ENCODE measurements at places on chromosomes 7 and 10. TPM values are rescaled to one million over a fixed set of nuclear protein-coding genes. Genes with fewer than 3 reads are reported as not detected.

GRCh38 chr7:96997512-96998032, 7.8 kb upstream of the DLX6 start:
- DNase-seq: no peak
- no peak overlapping the region for H3K27ac ChIP-seq
- H3K4me1 ChIP-seq: no peaks in the 10 kb centered on the region
- no peaks in the 10 kb centered on the region for H3K36me3 ChIP-seq
- peaks cover 36% of the 10 kb centered on the region for H3K27me3 ChIP-seq

The ANKRD61 gene
- 0.47 TPM for total RNA-seq

The UCN3 gene
- not detected for total RNA-seq

DNA sequence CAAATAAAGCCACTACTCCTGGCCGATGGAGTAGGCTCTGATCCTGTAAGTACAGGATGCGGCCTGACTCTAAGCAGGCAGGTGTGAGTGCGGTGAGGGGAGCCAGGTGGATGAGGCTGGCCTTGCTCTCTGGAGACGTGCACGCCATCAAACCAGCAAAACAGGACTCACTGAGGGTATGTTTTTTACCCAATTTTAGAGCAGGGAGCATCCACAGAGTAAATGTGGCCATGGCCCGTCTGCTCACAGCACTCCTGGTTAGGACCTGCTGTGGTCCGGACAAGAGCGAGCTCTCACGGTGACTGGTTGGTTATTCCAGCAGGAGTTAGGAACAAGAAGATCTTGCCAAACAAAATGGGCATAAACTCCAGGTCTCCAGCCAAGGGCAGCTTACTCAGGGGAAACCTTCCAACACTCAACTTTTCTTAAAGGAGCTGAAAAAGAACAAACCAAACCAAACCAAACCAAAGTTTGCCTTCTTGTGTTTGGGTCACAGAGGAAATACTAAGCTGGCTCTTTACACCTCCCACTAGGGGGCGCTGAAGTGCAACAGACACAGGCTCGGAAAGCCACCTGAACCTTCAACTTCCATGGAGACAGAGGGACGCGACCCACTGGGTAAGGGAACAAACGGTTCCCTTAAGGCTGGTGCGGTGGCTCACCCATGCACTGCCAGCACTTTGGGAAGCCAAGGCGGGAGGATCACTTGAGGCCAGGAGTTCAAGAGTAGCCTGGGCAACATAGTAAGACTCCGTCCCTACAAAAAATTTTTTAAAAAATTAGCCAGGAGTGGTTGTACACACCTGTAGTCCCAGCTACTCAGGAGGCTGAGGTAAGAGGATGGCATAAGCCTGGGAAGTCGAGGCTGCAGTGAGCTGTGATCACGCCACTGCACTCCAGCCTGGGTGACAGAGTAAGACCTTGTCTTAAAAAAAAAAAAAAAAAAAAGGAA, 122.4 kb downstream of the CLEC2L start:
- H3K4me1 ChIP-seq: peaks cover 8% of the 10 kb centered on the region
- no peaks in the 10 kb centered on the region for H3K27me3 ChIP-seq
- H3K36me3 ChIP-seq: peaks cover 5% of the 10 kb centered on the region
- H3K4me3 ChIP-seq: no peak overlapping the region
- peak; percentile 89 for DNase-seq
- H3K27ac ChIP-seq: no peak overlapping the region

DNA sequence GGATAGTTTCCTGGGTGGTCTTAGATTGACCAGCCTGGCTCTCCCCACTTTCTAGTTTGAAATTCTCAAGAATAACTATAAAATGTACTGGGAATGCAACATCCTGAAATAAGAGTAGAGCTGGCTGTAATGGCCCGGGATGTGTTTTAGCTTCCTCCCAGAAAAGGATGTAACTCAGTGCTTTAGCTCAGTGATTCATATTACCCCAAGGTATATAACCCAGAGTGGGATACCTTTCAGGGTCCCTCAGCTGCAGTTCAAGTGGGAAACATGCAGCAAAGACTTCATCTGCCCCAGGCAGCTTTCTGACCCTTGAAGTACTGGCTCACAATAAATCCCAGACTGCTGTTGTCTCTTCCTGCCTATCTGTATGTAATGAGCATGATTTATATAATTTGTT, 666.7 kb upstream of the KCND2 start:
- H3K4me1 ChIP-seq: peaks cover 3% of the 10 kb centered on the region
- H3K27ac ChIP-seq: no peak overlapping the region
- H3K27me3 ChIP-seq: no peaks in the 10 kb centered on the region

DNA sequence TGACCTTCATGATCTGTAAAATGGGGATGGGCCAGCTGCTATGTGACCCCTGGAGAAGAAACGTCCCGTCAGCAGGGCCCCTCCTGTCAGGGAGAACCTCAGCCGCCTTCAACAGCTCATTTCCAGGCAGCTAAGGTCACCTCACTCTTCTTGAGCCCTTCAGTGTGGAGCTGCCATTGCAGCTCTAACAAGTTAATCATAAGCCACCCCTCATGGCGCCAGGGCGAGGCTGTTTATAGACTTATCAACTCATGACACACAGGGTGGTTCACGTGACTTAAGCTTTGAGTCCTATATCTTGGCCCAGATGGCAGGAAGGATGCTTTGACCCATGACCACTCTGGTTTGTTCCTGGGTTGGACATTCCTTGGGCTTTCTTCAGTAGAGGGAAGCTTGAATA, 315.1 kb downstream of the TNS3 start:
- peaks cover 13% of the 10 kb centered on the region for H3K4me1 ChIP-seq
- peak overlapping the region; percentile 65 for H3K27ac ChIP-seq
- peak; percentile 61 for DNase-seq
- peak overlapping the region; percentile 4 for H3K4me3 ChIP-seq
- H3K27me3 ChIP-seq: no peaks in the 10 kb centered on the region

GRCh38 chr10:77428691-77429395, 208.8 kb downstream of the KCNMA1 start:
- peaks cover 73% of the 10 kb centered on the region for H3K27me3 ChIP-seq
- no peak overlapping the region for H3K27ac ChIP-seq
- no peaks in the 10 kb centered on the region for H3K36me3 ChIP-seq
- DNase-seq: peak; percentile 18

- H3K27ac ChIP-seq: no peak overlapping the region
- H3K36me3 ChIP-seq: no peaks in the 10 kb centered on the region
- H3K4me3 ChIP-seq: no peak overlapping the region
- H3K4me1 ChIP-seq: peaks cover 11% of the 10 kb centered on the region
Observed at GRCh38 chr10:49571388-49571787, 32.5 kb upstream of the ERCC6 start.

The UFSP1 gene
- 4.2 TPM for total RNA-seq

DNA sequence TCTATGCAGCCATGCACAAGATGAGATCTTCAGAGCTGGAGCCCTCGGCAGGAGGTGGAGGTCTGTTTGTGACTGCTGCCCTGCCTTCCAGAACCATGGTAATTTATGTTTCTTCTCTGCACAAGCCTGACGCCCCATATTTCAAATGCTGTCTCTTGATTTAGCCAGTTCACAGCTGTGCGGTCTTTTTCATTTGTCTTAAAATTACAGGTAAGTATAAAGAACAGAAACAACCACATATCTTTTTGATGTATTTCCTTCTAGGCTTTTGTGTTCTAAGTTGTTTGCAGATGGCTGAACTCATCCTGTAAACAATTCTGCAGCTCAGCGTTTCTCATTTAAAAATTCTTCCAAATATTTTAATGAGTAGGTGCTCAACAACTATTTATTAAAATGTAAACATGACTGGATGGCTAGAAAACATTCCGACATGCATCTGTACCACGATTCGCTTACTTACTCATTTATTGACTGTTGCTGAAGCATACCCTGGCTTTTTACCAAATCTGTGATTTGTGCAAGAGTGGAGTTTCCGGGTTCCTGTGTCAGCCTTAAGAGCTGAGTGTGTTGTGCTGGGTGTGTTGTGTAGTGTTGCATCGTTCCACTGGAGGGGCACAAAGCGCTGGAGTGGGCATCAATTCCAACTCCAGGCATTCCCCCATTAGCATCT, 58.9 kb downstream of the PIP4K2A start:
- peaks cover 26% of the 10 kb centered on the region for H3K4me1 ChIP-seq
- peak; percentile 36 for DNase-seq
- no peak overlapping the region for H3K4me3 ChIP-seq
- H3K27me3 ChIP-seq: no peaks in the 10 kb centered on the region

The KIAA1549 gene
- total RNA-seq: 7.2 TPM

The TSPAN33 gene
- 12.4 TPM for total RNA-seq

DNA sequence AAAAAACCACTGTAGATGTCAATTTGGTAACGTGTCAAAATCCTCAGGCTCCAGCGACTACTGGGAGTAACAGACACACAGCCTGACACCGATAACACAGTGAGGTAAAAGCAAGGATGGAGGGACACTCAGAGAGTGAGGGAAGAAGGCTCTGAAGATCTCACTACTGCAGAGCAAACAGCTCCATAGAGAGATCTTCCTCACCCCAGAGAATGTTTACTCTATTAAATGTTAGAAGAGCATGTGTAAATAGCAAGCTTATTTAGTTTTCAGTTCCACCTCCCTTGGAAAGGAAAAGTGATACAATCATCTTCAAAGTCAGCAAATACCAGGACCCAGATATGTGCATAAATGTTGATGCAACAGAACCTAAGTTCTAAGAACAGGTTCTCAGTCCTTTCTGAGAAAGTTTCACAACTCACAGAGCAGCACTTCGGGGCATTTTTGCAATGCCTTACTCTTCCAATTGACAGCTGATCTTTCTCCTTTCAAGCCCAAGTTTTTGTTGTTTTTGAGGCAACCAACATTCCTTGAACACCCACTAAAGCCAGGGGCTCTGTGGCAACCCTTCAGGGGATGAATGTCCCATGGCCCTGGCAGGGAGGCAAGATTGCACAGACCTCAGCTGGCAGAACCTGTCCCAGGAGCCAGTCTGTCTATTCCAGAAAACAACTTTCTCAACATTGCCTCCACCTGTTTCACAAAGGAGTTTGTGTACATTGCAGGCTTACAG, 177.4 kb downstream of the SFMBT2 start:
- DNase-seq: no peak
- H3K36me3 ChIP-seq: no peaks in the 10 kb centered on the region
- H3K4me1 ChIP-seq: no peaks in the 10 kb centered on the region
- no peak overlapping the region for H3K4me3 ChIP-seq
